NCI-H82 (cell line): ENCODE measurements at places on chromosomes 7 and 10.

- no peak for DNase-seq
Measured at GRCh38 chr10:13078912-13079775, 20.8 kb upstream of the OPTN start.

GRCh38 chr10:90911133-90912051 lies 9.5 kb downstream of the ANKRD1 start:
- peak; percentile 79 for DNase-seq

- DNase-seq = no peak
Measured at GRCh38 chr7:40301486-40302068, 166.8 kb downstream of the SUGCT start.

DNA sequence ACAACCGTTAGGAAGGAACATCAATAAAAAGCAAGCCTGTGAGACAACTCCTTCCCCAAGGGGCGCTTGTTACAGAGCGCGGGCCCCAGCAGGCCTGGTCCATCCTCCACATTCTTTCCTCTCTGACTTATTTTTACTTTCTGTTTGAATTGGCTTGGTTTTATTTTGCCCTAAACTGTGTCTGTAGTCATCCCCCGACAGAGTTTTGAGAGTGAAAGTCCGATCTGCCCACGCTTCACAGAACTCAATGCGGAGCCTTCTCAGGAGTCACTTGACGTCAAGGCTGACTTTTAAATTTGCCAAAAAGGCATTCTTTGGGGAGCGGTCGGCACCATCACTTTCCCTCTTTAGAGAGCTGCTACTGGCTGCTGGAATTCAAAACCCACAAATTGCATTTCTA lies 150.1 kb upstream of the KLF6 start:
- no peak for DNase-seq

- no peak for DNase-seq
Measured at GRCh38 chr10:121654021-121654545, 55.8 kb upstream of the FGFR2 start.

DNA sequence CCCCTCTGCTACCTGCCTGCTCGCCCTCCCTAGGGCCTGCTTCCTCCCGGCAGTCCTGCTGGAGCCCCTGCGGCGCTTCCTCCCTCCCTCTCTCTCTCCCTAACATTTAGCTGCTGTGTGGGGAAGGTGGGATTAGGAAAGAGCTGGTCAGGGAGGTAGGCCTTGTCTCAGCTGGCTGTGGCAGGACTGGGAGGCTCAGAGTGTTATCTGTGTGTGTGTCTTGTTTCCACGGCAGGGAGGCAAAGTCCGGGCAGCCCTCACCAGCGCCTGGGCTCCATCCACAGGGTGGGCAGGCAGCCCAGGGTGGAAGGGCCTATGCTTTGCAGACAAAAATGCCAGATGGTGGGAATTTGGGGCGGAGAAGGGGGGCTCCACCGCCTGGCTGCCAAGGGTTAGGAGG lies 105.7 kb downstream of the RPS24 start:
- DNase-seq = peak; percentile 91

DNA sequence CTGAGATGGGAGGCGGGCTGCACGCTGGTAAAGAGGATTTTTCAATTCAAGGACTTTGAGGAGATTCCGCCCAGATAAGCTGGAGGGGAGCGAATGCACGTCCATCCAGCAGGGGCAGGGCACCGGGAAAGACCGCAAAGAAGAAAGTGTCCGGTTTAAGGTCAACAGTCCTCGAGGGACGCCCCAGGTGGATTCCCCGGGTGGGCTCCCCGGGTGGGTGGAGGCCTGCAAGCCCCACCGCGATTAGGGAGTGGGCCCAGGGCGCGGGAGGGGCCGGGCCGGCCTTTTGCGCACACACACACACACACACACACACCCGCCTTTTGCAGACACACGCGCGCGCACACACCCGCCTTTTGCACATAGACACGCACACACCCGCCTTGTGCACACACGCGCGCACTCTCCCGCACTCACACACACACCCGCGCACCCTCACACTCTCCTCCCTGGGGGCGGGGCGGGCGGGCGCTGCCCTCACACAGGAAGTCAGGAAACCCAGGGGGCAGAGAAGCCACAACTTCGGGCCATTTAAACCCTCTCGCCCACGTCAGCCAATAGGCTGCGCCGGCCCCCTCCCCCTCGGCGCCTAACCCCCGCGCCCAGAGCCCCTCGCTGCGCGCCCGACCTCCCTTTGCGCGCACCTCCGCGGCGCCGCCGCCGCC lies 615 bp downstream of the ARHGAP12 start:
- DNase-seq = peak; percentile 87

- DNase-seq = no peak
Measured at GRCh38 chr10:36416513-36416912, 708.9 kb upstream of the ANKRD30A start.

DNA sequence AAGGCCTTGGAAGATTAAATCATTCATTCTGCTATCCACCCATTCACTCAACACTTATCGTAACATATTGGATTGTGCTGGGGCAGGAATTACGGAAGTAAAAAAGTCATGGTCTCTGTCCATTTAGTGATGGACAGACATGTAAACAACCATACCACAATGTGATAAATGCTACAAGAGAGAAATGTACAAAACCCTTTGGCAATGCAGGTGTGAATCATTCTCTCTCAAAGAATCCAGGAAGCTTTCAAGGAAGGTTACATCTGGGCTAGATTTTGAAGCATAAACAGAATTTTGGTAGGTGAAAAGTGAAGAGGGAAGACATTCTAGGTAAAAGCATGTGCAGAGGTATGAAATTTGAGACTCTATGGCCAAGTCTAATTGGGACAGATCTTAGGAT lies 61.7 kb upstream of the KCNIP2 start:
- no peak for DNase-seq

- DNase-seq = no peak
Measured at GRCh38 chr7:99001482-99002147, 123.3 kb downstream of the TRRAP start.

- no peak for DNase-seq
Measured at GRCh38 chr10:103680869-103681236, 174.5 kb downstream of the SH3PXD2A start.

- DNase-seq = no peak
Measured at GRCh38 chr7:120733143-120733542, 124.8 kb downstream of the TSPAN12 start.

DNA sequence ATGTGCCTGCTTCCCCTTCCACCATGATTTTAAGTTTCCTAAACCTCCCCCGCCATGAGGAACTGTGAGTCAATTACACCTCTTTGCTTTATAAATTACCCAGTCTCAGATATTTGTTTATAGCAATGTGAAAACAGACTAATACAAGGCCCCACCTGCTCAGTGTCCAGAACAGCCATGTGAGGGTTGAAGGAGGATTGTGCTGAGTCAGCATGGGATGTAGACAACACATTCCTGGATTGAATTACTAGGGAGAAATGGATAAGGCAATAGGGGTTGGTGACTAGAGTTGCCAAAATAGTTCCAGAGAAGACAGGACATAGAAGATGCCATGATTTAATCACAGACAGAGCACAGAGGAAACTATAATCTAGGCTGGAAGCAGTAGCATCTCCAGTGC lies 270.3 kb downstream of the GFRA1 start:
- no peak for DNase-seq

DNA sequence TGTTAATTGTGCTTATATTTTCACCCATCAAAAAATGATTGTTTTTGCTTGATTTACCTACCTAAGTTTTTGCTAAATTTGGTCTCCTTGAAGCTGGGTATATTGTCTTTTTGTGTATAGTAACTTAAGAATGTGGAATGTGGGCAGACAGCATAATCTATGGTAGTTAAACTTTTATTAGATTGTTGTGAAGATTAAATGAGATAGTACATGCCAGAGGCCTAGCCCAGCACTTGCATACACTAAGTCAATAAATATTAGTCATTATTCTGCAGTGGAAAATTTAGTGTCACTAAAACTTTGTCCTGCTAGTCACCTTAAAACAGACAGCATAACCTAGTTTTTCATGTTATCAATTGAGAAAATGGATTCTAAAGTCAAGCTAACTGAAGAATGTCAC lies 19.3 kb upstream of the RPA3 start:
- DNase-seq = no peak

- DNase-seq = no peak
Measured at GRCh38 chr10:99937630-99938029, 72.1 kb downstream of the DNMBP start.

DNA sequence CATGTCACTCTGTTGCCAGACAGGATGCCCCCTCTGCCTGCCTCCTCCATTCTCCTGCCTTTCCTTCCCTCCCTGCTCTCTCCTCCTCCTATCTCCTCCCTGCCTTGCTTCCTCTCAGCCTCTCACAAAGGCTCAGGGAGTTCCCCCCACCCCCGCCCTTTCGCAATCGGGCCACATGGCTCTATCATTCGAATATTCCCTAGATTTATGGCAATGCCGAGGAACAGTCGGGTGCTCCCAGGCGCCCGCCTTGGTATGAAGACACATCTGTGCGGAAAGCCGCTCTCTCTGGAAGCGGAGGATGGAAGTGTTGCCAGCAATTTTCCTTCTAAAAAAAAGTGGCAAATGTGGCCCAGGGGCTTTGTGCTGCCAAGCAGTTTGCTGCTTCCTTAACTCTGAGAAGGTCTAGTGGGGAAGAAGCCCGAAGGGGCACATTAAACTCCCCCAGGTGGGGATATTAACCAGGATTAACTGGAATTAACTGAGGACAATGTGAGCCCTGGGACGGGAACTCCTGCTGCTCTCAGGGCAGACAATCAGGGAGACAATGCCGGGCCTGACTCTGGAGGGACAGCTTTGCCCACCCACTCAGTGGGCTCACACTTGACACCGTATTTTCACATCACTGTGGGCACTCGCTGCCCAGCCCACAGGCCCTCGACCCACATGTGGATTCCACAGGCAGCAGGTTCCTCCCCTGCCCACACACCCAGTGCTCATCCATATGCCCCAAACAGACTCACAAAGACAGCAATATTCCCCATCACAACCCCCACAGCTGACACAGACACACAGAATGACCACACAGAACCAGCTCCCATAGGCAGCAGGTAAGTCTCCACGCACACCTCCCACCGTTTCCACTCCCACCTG lies 88.4 kb upstream of the SMNDC1 start:
- peak; percentile 90 for DNase-seq

GRCh38 chr10:91566115-91566514 lies 66.8 kb downstream of the PPP1R3C start:
- DNase-seq = no peak

DNA sequence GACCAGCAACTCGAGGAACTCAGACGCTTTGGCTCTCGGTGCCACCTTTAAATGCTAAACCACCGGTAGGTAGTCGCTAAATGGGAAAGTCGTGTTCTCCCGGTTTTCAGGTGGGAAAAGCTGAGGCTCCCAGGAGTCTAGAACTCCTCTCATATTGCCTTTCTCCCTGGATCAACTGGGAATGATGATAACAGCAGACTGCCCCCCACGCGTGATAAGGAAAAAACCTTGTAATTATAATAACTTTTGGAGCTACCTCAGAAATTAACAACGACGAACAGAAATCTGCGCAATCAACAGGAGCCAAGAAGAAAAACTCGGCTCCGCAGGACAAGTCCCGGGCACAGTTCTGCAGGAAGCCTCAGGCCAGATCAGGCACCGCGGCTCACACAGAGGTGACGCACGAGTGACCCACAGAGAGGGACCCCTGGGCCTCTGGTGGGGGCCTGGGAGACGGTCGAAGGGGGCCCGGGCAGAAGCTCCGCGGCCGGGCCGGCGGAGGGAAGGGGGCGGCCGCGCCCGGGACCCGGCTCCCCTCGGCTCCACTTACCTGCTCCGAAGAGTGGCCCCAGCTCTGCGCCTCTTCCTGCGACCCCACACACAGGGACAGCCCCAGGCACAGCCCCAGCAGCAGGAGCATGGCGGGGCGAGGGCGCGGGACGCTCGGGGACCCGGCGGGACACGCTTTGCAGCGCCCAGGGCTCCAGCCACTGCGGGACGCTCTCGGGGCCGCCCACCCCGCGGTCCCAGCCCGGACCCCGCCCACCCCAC lies at the start of gene ITIH5:
Gene ITIH5 (minus strand): TSS at position 714 of the 771 bp plus-strand sequence. CDS start 74 bp downstream, at position 640.
- DNase-seq = no peak

DNA sequence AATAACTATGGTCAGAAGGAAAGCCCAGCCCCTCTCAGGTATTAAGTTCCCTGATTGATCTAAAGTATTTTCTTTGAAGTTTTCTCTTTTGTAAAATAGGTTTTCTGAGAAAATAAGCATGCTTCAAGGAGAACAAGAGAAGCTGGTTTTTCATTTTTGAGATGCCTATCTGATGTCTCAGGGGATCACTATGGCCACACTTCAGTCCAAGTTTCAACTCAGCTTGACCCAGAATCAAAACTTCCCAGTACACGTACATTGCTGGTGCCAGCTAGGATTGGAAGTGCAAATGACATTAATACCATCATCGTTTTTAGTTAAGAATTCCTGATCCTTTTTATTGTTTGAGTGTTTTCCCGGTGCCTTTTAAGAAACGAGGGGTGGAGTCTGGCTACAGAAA lies 7.2 kb downstream of the ITIH5 start:
- DNase-seq = no peak

GRCh38 chr10:15254808-15255648 lies 86.5 kb upstream of the NMT2 start:
- DNase-seq = no peak

DNA sequence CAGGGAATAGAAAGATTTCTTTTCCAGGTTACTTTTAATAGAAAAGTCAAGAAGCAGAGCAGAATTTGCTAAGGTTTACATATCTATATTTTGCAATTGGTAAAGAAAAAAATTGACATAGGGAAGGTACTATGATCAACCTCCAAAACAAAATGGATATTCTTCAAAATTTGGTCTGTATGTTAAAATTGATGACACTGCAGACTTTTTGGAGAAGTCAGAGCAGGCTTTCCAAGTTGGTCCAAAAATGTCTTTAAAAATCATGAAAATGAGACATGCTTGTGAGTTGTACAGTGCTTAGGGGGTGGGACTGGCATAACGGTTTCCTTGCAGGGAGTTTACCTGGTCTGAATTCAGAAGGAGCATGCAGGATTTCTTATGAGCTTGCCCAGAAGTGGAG lies 77.0 kb downstream of the TFPI2 start:
- DNase-seq = no peak

DNA sequence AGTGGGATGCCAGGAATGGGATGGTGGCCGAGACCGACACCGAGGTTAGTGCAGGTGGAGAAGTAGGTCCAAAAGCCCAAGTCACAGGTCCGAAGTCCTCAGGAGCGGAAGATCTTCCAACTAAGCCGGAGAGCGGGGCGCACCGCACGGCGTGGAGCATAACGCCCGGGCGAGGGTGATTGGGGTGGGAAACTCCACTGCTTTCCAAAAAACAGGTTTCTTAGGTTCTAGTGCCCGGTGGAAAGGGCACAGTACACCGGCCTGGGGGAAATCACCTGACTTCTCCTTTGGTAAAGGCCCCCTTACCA lies 11.4 kb upstream of the SPAG6 start:
- no peak for DNase-seq

GRCh38 chr7:2761131-2761624 lies 73.2 kb downstream of the AMZ1 start:
- DNase-seq = no peak
